Hair follicular keratinocyte (primary cell): ENCODE measurements at places on chromosomes 13 and 19. TPM values are rescaled to one million over a fixed set of nuclear protein-coding genes. Genes with fewer than 3 reads are reported as not detected.

Gene PSG2
- total RNA-seq, result not detected in 2 replicates

Gene FGF22
- not detected in 2 replicates for total RNA-seq

Gene GNG7
- total RNA-seq, result not detected in 2 replicates

Gene NOTCH3
- 1.8 and 2.4 TPM in 2 replicates for total RNA-seq

Gene NRTN
- not detected in 2 replicates for total RNA-seq

Gene TEX26
- not detected in 2 replicates for total RNA-seq

Gene DENND1C
- 0.11 TPM in 1 of 2 replicates, not detected in the other for total RNA-seq

Gene LSM4
- 465 and 615 TPM in 2 replicates for total RNA-seq

Gene ANKLE1
- total RNA-seq, result 0.62 and 0.76 TPM in 2 replicates

Gene MATK
- total RNA-seq, result not detected in 2 replicates

Gene SIGLEC5
- total RNA-seq, result not detected in 2 replicates

Gene APC2
- total RNA-seq, result under 0.01 and 0.08 TPM in 2 replicates

Gene PRTN3
- total RNA-seq, result not detected in 2 replicates

Gene TSSK6
- total RNA-seq, result 0.34 and 1.3 TPM in 2 replicates

Gene MUC16
- not detected in 2 replicates for total RNA-seq

Gene FLT3
- not detected in 2 replicates for total RNA-seq

Gene DNM2
- 67.5 and 69.0 TPM in 2 replicates for total RNA-seq

Gene FBXO27
- 11.3 and 16.8 TPM in 2 replicates for total RNA-seq

Gene LGALS7B
- total RNA-seq, result 235 and 1,076 TPM in 2 replicates

Gene LIM2
- not detected in 2 replicates for total RNA-seq

Gene NLRP5
- total RNA-seq, result not detected in 2 replicates

Gene FFAR3
- total RNA-seq, result not detected in 2 replicates

Gene CD37
- not detected in 2 replicates for total RNA-seq

Gene CELF5
- total RNA-seq, result not detected in 2 replicates

Gene OR4F17
- not detected in 2 replicates for total RNA-seq

Gene OSCAR
- 0.70 and 1.7 TPM in 2 replicates for total RNA-seq

Gene ICAM4
- 0.08 and 0.15 TPM in 2 replicates for total RNA-seq

Gene PEAK3
- not detected in 2 replicates for total RNA-seq

Gene MYO16
- total RNA-seq, result under 0.01 and 0.08 TPM in 2 replicates

Gene TMEM221
- not detected in 2 replicates for total RNA-seq

Gene COG3
- total RNA-seq, result 25.9 and 38.1 TPM in 2 replicates

Gene TNNT1
- 44.4 and 145 TPM in 2 replicates for total RNA-seq

Gene ZNF724
- total RNA-seq, result 2.5 and 5.0 TPM in 2 replicates

Gene SETDB2
- 2.5 and 3.6 TPM in 2 replicates for total RNA-seq

Gene GSX1
- total RNA-seq, result not detected in 2 replicates

Gene PSG1
- not detected in 2 replicates for total RNA-seq

Gene ZNF230
- total RNA-seq, result 0.86 and 2.2 TPM in 2 replicates

Gene ZNF266
- total RNA-seq, result 7.1 and 8.8 TPM in 2 replicates

Gene ZNF468
- 6.8 and 10.1 TPM in 2 replicates for total RNA-seq
